ENCODE measurements at places on chromosomes 6 and 20.

GRCh38 chr6:37966801-37967200, 147.3 kb downstream of the ZFAND3 start:
- no peak for DNase-seq

DNA sequence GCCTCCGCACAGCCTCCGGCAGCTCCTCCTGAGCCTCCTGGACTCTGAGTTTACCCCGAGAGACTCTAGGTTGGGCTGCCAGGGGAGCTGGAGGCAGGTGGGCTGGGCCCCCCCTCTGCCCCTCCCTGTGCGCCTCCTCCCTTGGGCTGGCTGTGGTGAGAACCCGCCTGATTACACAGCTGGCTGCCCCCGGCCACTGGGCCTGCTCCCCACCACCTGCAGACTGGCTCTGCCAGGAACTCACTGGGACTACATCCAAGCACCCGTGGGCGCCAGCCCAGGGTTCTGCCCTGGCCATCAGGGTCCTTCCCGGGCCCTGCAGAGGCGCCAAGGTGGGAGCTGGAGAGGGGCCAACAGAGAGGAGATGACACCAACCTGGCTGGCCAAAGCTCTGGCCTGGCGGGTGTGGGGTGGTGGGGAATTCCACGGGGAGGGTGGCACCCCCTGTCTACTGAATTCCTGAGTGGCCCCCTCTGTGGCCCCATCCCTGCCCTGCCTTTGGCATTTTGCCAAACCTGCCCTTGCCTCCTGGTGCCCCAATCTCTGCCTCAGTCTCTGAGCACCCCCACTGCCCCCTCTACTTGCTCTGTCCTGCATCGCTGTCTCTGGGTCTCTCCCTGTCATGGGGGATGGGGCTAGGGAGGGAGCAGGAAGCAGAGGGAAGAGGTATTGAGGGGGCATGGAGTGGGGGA, 21.9 kb upstream of the CDH22 start:
- no peak for DNase-seq

- DNase-seq, result peak; percentile 39
Observed at GRCh38 chr6:1792989-1793388, 183.3 kb downstream of the FOXC1 start.

GRCh38 chr20:6053776-6054688, at the start of gene LRRN4:
TSS of gene LRRN4 (minus strand) at chr20:6054060. CDS start at chr20:6052799, 1,261 bp downstream.
- no peak for DNase-seq

DNA sequence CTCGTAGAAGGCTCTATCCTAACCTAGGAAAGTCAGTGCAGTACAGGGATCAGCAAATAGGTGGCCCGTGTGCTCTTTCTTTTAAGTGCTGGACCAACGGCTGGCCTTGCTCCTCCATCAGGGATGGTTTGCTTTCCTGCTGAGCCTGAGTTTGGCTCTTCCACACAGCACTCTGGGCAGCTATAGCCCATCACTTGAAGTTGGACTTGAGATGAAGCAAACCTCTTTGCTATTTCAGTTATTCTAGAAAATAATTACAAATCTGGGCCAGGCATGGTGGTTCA, 66.9 kb upstream of the KCNK16 start:
- DNase-seq, result no peak

- DNase-seq, result no peak
Observed at GRCh38 chr6:138371720-138372119, 6.0 kb upstream of the SMIM28 start.

DNA sequence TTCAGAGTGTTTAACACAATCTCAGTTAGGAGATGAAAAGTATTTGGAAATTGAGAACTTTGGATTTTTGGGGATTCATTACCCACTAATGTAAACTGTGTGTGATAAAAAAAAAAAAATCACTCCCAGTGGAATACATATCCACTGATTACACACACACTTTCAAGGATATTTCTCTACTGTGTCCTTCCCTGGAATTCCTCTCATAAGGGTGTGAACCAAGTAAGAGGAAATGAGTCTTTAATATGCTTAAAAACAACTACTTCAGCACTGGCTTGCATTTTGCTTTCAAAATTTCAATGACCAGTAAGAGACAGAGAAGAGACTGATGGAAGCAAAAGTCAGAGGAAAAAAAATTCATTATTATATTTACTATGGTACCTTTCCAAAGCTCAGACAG, 24.5 kb upstream of the MYCT1 start:
- no peak for DNase-seq

DNA sequence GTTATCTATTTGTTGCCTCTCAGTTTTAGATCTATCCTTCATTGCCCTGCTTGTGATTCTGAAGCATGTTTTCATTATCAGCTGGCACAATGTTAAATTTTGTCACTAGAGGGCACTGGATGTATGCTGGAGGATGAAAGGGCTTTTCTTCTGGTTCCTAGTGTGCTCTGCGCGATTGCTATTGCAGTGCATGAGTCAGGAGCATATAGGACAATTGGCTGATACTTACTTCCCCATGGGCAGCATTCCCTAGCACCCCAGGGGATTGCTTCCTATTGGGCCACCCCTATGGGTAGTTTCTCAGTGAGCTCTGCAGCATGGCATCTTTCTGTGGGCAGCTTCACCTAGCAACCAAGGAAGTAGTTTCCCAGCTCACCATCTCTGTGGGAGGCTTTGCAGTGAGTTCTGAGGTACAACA, 280.3 kb upstream of the SYNCRIP start:
- peak; percentile 56 for DNase-seq

DNA sequence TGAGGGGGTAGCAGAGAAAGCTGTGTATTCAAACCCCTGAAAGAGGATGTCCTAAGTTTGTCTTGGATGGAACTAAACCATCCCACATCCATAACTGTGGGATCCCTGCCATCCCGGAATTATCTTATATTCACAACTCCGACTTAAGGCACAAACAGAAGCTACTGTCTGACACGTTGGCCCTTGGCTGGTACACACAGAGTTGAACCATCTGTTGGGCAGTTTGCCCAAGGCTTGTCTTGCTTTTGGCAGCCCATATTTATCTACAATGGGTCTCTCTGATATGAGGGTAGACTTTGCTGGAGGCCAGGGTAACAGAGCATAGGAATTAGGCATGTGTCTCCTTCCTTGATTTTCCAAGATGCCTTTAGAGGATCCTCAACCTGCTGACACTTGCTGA, 116.6 kb upstream of the PROKR2 start:
- DNase-seq, result no peak

DNA sequence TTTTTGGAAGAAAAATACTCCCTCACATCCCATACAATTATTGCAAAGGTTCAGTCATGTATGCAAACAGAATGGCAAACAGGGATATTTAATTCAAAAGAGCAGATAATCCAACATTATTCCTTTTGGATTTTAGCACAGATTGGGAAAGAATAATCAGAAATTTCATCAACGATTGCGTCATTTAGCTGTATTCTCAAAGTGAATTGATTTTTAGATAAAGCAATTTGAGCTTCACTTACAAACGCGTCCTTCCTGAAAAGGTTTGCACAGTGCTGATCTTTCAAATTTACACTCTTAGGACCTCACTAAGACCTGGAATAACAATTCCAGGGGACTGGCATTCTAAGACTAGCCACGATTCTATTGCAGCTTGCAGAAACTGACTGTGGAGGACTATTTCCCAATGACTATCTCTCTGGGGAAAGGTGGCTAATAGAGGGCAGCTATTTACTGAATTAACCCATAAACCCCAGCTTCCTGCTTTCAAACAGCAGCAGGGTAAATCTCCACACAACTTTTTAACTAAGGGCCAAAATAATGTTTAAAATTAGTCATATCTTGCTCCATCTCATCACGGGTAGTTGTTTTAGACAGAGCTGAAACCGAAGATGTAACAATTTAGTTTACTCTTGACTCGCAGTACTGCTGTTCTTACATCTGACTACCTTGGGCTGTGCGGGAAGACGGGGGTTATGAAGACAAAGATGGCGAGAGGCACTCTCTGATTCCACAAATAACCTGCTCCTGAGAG, 131.2 kb upstream of the FAM184A start:
- peak; percentile 26 for DNase-seq

GRCh38 chr20:59515013-59515905, 89.1 kb upstream of the PHACTR3 start:
- peak; percentile 9 for DNase-seq

GRCh38 chr20:53937929-53938367, 132.4 kb downstream of the BCAS1 start:
- no peak for DNase-seq

- DNase-seq, result no peak
Observed at GRCh38 chr6:168866534-168866933, 387.1 kb downstream of the THBS2 start.

DNA sequence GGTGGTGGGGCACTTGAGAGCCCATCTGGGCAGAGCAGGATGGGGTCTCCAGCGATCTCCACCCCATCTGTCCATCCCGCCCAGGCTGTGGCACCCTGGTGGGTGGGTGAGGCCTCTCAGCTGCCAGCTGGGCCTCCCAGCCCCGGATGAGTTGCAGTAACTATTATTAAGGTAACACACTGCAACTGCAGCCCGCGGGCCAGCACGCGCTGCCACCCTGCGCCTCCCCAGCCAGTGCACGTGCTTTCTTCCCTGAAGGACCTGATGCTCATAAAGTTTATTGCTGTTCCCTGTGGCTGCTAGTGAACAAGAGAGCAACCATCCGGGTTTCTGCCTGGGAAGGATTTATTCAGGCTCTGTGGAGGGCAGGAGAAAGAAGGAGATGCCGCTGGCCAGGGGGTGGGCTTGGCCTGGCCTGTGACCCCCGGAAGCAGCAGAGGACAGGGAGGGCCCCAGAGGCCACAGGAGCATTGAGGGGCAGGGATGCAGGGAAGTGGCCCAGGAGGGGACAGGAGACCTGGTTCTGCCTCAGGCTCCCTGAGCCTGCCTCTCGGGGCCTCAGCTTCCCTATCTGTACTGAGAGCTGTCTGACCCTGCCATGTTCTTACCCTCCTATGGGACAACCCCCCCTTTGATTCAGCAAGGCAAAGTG, 1.7 kb downstream of the IP6K3 start:
- DNase-seq, result no peak

GRCh38 chr6:6780231-6780630, 191.7 kb downstream of the LY86 start:
- no peak for DNase-seq

DNA sequence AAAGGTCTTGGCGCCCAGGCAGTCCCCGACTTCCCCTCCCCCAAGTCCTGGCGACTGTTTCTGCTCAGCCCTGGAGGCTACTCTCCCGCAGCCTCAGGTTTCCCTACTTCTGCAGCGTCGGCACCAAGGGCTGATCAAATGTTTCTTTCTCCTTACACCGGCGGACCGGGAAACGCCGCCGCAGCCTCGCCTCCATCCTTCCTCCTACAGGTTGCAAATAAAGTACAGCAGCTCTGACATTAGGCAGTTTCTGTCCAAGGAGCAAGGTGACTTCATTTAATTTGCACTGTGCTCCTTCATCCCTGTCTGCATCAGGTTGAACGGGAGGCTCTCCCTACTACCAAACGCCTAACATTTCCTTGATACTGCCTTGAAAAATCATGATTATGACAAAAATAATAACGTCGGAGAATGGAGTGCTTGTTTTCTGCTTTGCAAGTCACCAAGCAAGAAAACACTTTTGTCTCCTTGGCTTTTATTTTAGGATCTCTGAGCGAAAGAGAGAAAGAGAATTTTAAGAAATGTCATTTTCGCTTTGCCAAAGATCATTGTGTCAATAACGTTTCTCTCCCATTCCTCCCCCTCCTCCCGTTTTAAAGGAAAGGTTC, 1.0 kb downstream of the CLIC5 start:
- DNase-seq, result peak; percentile 27

DNA sequence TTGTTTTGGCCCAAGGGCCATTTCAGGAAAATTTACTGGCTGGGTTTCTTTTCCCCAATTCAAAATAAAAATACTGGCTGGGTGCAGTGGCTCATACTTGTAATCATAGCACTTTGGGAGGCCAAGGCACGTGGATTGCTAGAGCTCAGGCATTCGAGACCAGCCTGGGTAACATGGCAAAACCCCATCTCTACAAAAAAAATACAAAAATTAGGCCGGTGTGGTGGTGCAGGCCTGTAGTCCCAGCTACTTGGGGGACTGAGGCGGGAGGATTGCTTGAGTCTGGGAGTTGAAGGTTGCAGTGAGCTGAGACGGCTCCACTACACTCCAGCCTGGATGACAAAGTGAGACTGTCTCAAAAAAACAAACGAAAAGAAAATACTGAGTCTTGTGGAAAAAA, 60.0 kb downstream of the NINL start:
- DNase-seq, result no peak

DNA sequence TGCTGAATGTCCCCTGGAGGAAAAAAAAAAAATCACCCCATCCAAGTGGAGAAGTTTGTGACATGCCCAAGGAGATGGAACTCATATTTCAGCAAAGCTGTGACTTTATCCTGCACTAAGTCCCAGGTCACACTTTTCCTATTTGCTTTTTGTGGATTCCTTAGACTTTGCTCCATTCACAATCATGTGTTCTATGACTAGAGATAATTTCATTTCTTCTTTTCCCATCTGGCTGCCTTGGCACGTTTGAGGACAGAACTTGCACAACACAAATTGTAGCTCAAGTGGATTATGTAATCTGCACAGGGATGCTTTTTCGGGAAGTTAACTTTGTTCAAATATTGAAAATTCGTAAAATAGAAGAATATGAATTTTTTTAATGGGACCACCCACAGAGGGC, 100.7 kb upstream of the PTPN1 start:
- DNase-seq, result no peak

- DNase-seq, result no peak
Observed at GRCh38 chr20:7665376-7665775, 274.9 kb downstream of the HAO1 start.

DNA sequence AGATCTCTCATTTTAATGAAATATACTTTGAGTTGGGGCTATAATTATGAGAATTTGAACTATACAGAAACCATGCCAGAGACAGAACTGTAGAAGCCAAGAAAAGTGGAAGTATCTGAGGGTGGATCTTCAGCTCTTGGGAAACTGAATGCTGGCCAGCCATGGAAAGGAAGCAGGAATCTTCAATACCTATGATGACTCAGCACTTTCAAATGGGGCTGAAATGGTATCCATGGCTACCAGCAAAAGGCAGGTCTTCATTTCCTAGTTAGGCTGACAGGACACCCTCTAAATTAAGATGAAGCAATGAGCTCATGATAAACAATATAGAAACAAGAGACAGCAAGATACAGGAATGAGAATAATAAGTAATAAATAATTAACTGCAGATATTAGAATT, 171.3 kb downstream of the COL21A1 start:
- no peak for DNase-seq

DNA sequence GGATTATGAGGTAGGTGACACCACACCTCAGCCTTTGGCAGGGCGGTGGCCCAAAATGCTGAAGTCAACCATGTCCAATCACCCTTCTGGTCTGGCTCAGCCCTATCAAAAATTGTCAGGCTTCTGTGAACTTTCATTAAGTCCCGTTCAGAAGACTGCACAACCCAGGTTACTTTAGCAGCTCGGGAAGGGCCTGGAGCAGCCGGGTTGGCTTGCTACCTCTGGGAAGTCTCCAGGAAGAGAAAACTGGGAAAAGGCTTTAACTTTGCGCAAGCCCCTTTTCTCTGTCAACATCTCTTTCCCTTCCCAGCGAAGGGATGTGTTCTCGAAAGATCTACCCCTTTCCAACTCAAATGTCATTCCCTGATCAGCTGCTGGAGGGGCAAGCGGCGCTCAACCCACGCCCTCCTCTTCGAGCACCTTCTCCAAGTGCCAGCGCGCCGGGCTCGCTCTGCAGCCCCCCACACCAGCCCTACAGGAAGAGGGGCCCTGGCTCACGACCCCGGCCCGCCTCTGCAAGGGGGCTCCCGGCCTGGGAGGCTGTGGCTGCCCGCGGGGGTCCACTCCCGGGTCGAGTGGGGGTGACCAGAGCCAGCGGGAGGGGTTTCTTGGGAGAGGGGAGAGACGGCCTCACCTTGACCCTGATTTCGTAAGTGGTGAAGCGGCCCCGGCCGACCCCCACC, 573 bp downstream of the SNX3 start:
- DNase-seq, result peak; percentile 43

Data from activated CD4-positive, alpha-beta T cell treated with anti-CD3 and anti-CD28 coated beads, Interleukin-10, Interleukin-2, amounts not matched to agents 100 ng/mL and 50 ng/mL, durations not matched to agents 16 hours and 8 hours (primary cell).